ENCODE measurements at places on chromosomes 4 and X.
A peak's percentile ranks its signal among the peaks of the same experiment; 100 is the strongest.

GRCh38 chr4:16579866-16580265 is 318.6 kb downstream of the LDB2 start:
- DNase-seq, result no peak

GRCh38 chr4:24888475-24889344 is 24.1 kb downstream of the CCDC149 start:
- DNase-seq, result no peak

- DNase-seq, result no peak
Measured at GRCh38 chr4:145580906-145581305, 38.3 kb upstream of the MMAA start.

GRCh38 chr4:12932203-12932788 is 551.8 kb downstream of the RAB28 start:
- no peak for DNase-seq

DNA sequence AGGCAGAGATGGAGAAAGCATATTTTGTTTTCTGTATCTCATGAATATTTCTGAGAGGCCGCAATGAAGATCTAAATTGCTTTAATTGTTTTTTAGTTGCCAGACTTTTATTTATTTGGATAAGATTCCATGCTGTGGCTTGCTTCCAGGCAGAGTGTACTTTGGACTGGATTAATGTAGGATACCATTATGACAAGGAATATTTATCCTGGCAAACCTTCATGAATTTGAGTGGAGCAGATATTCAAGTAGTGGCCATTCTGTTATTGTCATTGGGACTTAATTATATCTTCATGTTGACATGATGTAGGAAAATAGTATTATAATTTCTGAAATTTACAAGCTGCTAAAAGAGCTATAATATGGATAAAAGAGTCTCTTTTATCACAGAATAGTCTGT is 182.9 kb downstream of the C4orf33 start:
- no peak for DNase-seq

DNA sequence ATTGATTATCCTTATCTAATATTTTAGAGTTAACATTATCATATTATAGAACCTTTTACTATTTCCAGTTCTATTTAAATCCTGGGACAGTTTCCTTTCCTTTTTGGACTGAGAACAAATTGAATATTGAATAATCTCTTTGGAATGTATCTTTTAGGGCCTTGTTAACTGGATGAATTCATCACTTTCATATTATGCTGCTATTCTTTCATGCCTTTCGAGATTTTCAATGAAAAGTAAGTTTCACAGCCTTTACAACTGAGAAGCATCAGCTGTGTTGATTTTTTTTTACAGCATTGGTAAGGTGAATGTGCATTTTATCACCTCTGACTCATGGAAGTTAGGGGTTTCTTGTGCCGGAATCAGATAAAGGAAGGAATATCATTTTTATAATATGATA is 39.6 kb downstream of the PDLIM5 start:
- DNase-seq, result no peak

- DNase-seq, result peak; percentile 99
Measured at GRCh38 chr4:88284439-88285234, at the start of gene PPM1K. TSS of gene PPM1K (minus strand) at chr4:88284561. CDS start at chr4:88278583, 5,978 bp downstream.

GRCh38 chr4:25171201-25171865 is 11.1 kb upstream of the SEPSECS start:
- DNase-seq, result no peak

- no peak for DNase-seq
Measured at GRCh38 chrX:63713526-63713925, 71.5 kb downstream of the ARHGEF9 start.

DNA sequence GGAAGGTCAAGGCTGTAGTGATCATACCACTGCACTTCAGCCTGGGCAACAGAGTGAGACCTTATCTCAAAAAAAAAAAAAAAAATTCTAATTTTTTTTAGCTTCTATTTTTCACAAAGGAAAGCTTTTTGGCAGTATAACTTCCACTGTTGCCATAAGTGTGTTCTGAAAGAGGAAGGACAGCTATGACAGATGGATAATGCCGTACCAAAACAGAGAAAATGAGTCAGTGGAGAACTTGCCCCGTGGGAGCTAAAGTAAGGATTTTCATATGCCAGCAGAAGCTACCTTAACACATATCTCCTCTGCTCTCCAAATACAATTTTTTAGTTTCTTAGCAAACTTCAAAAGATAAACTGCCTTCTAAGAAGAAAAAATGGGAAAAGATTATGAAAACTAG is 43.7 kb downstream of the RPS3A start:
- DNase-seq, result no peak

DNA sequence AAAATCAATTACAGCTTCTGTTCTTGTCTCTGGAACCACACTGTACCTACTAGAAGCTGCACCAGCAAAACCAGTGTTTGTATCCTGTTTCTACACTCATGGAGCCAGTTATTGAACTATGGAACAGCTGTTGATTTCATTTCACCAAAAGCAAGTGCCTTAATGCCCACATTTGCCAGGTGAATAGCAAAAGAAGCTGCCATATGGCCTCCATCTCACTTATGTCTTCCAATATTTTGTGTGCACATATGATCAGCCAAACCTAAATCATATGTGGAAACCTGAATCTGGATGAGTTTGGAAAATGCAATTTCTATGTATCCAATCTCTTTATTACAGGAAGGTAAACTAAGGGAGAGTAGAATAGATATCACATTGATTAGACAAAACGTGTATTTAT is 415.8 kb upstream of the GRID2 start:
- no peak for DNase-seq

DNA sequence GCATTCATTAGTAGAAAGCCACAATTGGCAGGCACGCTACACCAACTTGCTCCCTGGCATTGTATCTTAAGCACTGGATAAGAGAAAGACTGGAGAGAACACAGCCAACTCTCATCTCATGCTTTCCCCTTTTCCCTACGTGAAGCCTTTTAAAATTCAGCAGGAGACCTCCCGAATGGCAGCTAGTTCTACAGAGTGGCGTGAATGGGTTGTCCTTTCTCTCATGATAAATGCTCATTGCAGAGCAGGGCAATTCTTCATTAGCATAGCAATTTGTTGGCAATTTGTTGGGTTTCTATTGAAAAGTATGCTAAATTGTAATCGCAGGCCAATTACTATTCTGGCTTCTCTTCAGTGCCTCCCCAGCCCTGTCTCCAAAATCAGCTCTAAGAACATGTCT is 48.0 kb downstream of the SEPTIN11 start:
- no peak for DNase-seq

GRCh38 chr4:113052379-113052951 is 3.0 kb downstream of the ANK2 start:
- no peak for DNase-seq

DNA sequence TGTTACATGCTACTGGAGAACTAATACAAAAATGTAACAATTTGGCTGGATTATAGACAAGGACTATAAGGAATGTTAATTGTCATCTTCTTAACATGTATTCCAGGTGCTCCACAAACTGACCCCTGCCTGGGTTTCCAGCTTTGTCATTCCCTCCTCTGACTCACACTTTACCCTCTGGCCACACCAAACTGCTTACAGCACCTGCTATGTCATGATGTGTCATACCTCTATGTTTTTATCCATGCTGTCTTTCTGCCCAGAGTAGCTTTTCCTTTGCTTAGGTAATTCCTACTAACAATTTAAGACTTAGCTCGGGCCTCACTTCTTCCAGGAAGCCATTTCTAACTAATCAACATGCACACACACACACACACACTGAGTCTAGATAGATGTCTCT is 14.0 kb upstream of the SHROOM4 start:
- no peak for DNase-seq

DNA sequence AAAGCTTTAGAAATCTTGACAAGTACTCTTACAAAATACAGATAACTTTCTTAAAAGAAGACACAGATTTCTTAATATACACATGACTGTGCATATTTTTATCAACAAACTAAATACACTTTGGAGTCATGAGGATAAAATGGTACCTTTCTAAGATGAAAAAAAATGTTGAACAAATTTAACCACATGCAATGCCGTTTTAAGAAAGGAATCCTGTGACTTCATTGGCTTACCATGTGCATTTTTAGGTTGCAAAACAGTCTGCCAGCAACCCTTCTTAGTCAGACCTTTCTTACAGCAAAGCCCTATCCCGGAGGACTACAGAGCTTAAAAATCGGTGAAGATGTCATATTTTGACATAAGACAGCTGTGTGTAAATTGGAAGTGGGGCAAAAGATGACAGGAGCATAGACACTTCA is 51.7 kb downstream of the GASK1B start:
- no peak for DNase-seq

DNA sequence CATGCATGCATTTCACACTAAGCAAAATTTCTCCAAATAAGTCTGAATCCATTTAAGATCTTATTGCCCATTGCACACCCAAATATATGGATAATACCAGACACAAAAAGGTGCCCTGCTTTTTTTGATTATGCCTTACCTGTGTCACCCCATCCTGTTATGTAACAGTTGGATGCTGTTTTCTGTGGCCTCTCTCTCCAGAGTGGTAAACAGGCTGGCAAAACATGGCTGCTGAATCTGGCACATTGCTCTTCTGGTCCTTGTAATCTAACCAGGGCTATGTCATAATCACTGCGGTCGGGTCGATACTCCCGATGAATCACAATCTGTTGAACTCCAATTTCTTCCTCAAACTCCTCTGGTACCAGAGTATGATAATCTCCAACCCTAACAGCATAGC is 70.1 kb downstream of the PRSS12 start:
- DNase-seq, result no peak

- DNase-seq, result no peak
Measured at GRCh38 chr4:25712611-25713010, 57.0 kb downstream of the SLC34A2 start.

GRCh38 chr4:7770224-7771050 is 169.2 kb downstream of the AFAP1 start:
- DNase-seq, result peak; percentile 11

GRCh38 chr4:26051240-26051639 is 137.2 kb downstream of the SMIM20 start:
- DNase-seq, result no peak

DNA sequence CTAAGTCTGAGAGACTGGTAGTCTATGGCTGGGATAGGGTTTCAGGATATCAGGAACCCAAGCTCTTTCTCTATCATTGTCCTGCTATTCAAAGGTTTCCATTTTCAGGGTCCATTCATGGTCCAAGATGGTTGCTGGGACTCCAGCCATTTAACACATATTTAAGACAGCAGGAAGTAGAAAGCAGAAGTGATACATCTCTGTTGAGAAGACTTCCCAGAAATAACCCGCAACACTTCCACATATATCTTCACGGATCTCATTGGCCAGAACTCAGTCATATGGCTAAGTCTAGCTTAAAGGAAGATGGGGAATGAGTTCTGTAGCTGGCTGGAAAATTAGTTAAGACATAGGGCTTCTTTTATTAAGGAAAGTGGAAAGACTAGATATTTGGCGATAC is 23.8 kb downstream of the CTSO start:
- no peak for DNase-seq

DNA sequence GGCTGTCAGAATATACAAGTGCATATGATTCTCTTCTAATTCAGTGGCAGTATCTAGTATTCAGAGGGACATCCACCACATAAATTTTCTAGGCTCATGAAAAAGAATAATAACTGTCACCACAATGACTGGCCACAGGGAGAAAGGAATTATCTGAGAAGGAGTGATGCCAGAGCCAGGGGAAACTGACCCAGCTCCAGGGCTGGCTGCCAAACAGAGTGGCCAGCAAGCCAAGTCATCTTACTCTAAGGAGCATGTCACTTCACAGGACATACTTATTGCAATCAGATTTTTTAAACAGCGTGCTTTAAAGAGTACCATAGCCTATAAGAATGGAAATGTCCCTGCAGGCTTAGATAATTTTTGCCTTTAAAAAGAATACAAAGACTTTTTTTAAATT is 5.8 kb upstream of the SEPTIN11 start:
- no peak for DNase-seq

DNA sequence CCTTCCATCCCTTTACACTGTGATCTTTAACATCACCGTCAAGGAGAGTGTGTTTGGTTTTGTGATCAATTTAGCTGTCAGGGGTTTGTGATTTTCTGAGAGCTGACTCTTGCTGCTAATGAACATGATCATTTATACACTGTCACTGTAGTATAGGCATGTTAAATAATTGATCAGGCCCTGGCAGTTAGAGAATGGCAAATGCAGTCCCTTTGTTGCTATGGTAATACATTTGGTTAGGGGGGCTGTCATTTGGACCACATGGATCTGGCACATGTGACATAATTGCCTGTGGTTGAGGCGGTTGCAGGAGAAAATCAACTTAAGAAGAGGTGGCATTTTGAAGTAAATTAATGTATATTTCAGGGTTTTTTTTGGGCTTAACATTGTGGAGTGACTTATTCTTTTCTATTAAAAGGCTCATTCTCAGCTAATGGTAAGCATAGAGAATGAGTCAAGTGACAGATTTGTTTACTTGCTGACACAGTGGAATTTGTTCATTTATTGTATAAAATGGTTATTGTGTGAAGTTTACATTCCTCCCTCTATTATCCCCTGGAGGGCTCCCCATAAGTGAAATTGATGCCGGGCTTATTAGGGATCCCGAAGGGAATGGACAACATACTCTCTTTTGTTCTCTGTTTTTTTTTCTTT is 114.0 kb downstream of the FHIP1A start:
- no peak for DNase-seq

- no peak for DNase-seq
Measured at GRCh38 chr4:93960450-93960849, 131.9 kb downstream of the ATOH1 start.

GRCh38 chr4:38468339-38468866 is 195.6 kb upstream of the KLF3 start:
- DNase-seq, result no peak

GRCh38 chr4:7886007-7886973 is 53.4 kb downstream of the AFAP1 start:
- DNase-seq, result no peak

DNA sequence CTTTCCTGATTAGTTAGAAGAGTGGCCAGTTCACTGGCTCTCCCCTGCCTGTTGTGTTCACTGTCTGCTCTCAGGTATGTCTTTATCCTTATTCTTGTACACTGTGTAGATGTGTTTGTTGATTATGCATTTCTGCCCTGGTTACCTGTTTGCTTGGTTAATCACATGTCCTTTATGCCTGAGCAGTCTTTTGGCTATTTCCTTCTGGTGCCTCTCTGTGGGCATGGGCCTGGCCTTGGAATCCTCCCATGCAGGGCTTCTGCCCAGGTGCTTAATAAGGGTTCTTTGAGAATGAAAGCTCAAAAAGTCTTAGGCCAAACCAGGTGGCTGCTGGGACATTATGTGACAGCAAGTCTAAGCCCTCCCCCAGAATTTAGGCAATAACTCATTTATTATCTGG is 26.5 kb downstream of the OTUD6A start:
- DNase-seq, result no peak

- no peak for DNase-seq
Measured at GRCh38 chrX:135463937-135464336, 42.2 kb downstream of the SMIM10L2A start.

- DNase-seq, result no peak
Measured at GRCh38 chrX:15055146-15055930, 182.1 kb downstream of the MOSPD2 start.

DNA sequence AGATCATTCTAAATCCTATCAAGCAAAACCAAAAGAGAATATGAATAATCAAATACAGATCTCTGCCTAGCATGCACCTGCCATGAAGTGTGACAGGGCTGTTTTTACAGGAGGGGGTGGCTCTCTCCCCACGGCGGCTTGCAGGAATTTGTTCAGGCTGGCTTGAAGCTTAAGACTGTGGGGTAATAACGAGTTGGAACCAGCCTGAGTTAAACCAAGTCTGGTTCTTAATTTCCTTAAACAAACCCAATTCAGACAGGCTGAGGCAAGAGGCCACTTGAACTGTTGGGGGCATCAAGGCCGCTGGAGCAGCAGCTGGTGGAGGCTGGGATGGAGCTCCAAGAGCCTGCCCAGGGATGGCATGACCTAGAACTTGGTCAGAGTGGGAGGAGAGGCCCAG is 45.1 kb upstream of the LGI2 start:
- no peak for DNase-seq

All from activated naive CD4-positive, alpha-beta T cell treated with Interleukin-2 at 50 U/mL for 16 hours (primary cell).